ENCODE measurements at places on chromosomes 7 and 10.

DNA sequence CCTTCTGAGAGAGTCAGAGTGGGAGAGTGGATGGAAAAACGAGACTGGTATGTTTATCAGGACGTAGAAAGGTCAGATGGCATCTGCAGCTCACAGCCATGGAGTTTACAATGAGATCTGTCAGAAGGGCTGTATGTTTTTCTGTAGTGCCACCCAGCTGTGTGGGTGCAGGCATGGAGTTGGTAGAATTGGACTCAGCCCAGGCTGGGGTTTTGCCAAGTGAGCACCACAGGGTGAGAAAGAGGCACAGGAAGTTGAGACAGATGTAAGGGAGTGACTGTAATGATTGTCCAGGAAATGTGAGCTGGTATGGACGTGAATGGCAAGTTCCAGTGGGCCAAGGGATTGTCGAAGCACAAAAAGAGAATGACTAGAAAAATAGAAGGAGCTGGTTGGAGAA is 9.1 kb upstream of the ZYX start:
- DNase-seq: no peak

DNA sequence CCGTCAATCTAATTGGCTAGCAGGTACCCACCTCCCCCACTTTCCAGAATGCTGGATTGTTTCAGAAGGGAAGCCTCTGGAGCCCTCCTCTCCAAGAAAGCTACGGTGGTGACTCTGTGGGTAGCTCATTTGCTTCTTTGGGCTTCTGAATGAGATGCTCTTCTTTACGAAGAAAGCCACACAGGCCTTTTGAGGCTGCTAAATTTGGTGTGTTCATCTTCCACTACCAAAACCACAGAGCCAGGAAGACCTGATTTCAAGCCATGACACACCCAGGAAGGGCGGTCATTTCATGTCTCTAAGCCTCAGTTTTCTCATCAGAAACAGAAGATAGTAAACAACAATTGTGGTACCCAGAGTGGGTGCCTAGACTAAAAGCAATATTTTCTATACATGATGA is 901.2 kb downstream of the KCNMA1 start:
- DNase-seq: no peak

- no peak for DNase-seq
These were observed 2.7 kb downstream of the LHPP start for GRCh38 chr10:124464028-124464965.

DNA sequence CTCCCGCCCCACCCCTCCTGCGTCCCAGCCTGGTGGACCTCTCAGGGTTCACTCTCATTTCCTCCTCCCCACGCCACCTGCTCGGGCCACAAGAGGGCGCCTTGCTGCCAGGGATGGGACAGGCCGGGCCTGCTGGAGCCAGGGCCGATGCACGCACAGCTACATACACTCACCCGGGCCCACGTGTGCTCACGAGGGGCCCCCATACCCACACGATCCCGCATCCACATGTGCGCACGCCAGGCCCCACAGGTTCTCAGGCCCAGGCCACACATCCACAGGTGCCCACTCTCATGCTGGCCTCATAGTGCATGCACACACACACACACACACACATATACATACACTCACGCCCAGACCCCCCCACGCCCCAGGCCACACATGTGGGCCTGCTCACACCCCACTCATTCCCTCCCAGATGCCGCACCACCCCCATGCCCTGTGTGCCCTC is 68.6 kb downstream of the LHPP start:
- peak; percentile 76 for DNase-seq

GRCh38 chr7:74119831-74120230 is 36.2 kb downstream of the LIMK1 start:
- DNase-seq: no peak

DNA sequence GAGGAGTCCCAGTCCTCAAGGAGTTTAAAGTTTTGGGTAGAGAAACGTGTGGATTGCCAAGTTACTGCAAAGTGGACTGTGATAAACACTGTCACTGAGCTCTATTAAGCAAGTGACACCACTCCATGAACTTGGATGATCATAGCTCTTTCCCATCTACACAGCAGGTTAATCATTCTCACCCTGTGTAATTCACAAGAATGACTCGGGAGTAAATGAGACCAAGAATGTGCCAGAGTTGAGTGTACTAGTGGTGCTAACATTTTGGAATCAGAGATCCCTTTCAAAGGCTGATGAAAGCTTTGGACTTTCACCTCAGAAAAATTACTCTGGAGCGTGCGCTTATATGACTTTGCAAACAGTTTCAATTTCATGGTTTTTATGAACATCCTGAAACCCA is 80.8 kb downstream of the RBM20 start:
- DNase-seq: no peak

DNA sequence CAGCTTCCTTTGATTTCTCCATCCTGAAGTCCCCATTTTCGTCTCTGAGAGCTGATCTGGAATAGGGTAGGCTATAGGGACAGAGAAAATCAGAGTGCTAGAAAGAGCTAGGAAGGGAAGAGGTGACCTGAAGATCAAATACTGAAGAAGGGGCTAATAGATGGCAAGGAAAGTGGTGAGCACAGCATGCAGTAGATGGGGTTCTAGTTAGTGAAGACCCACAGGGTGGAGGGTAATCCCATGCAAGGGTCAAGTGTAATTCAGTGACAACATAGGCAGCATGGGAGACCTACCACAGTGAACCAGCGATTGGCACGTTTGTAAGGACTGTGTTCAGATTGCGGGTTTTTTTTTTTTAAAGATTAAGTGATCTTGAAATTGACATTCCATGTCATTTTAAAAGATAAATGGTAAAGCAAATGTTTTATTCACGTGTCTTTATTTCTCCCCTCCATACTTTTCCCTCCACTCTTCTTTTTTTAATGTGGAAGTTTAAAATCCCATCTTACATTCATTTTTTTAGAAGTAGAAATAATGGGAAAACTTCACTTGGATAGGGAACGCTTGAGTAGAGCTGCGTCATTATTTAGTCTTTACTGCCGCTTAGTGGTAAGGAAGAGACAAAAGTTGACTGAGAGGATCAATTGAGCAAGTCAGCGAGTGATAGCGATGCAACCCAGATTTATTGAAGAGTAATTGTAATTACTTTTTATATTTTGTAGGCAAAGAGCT is 21.0 kb upstream of the ABI1 start:
- no peak for DNase-seq

DNA sequence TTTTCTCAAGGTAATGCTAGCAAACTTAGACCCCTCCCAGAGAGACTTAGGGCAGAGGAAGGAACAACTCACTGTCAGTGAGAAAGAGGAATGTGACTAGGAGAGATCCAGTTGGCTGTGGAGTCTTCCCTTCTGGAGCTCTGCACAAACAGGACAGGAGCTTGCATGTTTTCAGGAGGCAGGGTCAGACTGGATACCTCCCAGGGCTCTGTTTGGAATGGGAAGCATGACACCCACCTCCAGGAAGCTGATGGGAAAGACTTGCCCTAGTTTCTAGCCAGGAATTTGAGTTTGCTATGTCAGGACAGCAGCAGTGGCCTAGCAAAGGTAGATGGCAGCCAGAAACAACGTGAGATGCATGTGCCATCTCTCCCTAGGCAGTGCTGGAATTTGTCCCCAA is 40.6 kb downstream of the GHRHR start:
- DNase-seq: no peak

GRCh38 chr10:96797485-96797884 is 34.6 kb upstream of the LCOR start:
- DNase-seq: no peak

- DNase-seq: no peak
These were observed 19.8 kb downstream of the DNAJB12 start for GRCh38 chr10:72334825-72335393.

DNA sequence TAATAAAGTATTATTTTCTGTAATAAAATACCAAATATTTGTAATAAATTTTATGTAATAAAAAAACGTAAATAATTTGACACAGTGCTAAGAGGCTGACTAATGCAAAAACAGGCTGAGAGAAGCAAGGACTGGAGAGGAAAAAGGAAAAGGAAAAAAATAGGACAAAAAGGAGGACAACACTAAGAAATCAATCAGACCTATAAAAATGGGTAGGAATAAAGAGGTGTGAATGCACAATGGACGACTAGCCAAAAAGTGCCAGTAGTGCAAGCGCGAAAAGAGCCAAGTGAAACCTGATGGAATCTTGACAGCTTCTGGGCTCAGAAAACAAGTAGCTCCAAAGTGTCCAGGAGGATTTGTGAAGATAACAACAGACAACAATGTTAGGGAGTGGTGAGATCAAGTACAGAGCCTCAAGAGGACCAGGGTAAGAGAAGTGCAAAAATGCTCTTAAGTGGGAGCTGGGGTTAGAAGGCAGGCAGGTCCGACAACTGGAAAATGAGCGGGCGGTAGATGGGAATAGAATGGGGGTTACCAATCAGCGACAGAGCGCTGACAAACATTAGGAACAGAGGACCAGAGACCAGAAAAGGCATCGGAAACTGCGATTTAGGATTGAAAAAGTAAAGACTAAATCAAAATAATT is 1.2 kb downstream of the BRAF start:
- DNase-seq: no peak

- DNase-seq: no peak
These were observed 8.5 kb upstream of the RSBN1L start for GRCh38 chr7:77687747-77688144.
